ENCODE measurements at places on chromosomes 3 and 15. TPM values are rescaled to one million over a fixed set of nuclear protein-coding genes. Genes with fewer than 3 reads are reported as not detected.

The ZBBX gene
- not detected for total RNA-seq

The LRRC31 gene
- total RNA-seq, result not detected

The ZNF80 gene
- not detected for total RNA-seq

The OXTR gene
- 0.32 TPM for total RNA-seq

The TOPBP1 gene
- total RNA-seq, result 12.3 TPM

The ZNF717 gene
- total RNA-seq, result 19.7 TPM

The CCRL2 gene
- 0.16 TPM for total RNA-seq

The EAF2 gene
- 3.7 TPM for total RNA-seq

The CCDC54 gene
- total RNA-seq, result not detected

The ADAMTS17 gene
- total RNA-seq, result not detected

The RTP4 gene
- 3.0 TPM for total RNA-seq

The GABRR3 gene
- not detected for total RNA-seq

The CEMIP gene
- total RNA-seq, result 27.4 TPM

The DMXL2 gene
- total RNA-seq, result 20.6 TPM

The SNTN gene
- total RNA-seq, result not detected

The MRAS gene
- total RNA-seq, result 29.1 TPM

The KLHDC8B gene
- total RNA-seq, result 67.5 TPM

The ALDH1L1 gene
- total RNA-seq, result not detected

The MAP2K1 gene
- total RNA-seq, result 25.8 TPM

The CYP1A2 gene
- total RNA-seq, result not detected

The TRPC1 gene
- 43.8 TPM for total RNA-seq

The ZDHHC3 gene
- total RNA-seq, result 55.5 TPM
